ENCODE measurements at places on chromosomes 7 and 10. TPM values are rescaled to one million over a fixed set of nuclear protein-coding genes. Genes with fewer than 3 reads are reported as not detected.
A peak's percentile ranks its signal among the peaks of the same experiment; 100 is the strongest.

TCTN3 gene
- 52.0 TPM for total RNA-seq

EXOC6 gene
- total RNA-seq: 14.7 TPM

GRCh38 chr10:62048919-62049623 is 147.6 kb downstream of the ARID5B start:
- DNase-seq: peak; percentile 72

GRCh38 chr7:76372984-76373833 is 14.4 kb upstream of the YWHAG start:
- DNase-seq: no peak

- DNase-seq: no peak
These were observed 99.4 kb downstream of the CNOT4 start for GRCh38 chr7:135410543-135410942.

DNA sequence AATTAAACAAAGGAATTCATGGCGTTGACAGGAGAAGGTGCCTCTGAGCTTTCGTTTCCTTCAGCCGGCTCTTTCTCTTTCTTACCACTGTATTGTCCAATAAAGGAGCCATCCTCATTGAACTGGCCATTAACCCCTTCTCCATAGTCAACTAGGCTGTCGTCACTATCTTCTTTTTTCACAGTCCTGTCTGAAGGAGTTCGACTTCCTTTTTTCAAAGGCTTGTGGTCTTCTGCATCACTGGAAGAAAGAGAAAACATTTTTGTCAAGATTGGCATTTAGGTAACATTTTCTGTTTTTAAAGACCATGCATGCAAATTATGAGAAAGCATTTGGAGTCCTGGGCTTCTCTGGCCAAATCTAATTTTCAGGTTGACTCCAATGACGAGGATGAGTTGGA is 19.7 kb upstream of the LAMB4 start:
- DNase-seq: no peak

DNA sequence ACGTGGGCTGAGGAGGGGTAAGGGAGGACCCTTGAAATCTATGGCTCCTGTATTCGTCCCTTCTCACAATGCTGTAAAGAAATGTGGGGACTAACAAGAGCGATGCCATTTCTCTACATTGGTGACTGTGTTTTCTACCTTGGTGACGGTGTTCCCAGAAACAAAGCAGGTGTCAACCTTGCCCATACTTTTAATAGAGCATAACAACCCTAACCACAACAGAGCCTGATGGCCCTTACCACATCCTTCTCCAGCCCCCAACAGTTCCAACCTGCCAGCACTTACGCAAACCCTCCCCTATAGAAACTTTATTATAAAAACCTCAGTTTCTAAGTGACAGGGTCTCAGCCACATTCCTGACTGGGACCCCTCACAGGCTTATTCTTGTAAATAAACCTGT is 28.2 kb upstream of the ADCYAP1R1 start:
- no peak for DNase-seq

GRCh38 chr7:6385110-6385781 is 62.5 kb downstream of the DAGLB start:
- DNase-seq: no peak

All from natural killer cell treated with Interleukin-12 subunit alpha and Interleukin-12 subunit beta and Interleukin-15 and Interleukin-18, amount 100 ng/mL, for 72 hours (primary cell).